ENCODE measurements at places on chromosomes 5 and 9.

DNA sequence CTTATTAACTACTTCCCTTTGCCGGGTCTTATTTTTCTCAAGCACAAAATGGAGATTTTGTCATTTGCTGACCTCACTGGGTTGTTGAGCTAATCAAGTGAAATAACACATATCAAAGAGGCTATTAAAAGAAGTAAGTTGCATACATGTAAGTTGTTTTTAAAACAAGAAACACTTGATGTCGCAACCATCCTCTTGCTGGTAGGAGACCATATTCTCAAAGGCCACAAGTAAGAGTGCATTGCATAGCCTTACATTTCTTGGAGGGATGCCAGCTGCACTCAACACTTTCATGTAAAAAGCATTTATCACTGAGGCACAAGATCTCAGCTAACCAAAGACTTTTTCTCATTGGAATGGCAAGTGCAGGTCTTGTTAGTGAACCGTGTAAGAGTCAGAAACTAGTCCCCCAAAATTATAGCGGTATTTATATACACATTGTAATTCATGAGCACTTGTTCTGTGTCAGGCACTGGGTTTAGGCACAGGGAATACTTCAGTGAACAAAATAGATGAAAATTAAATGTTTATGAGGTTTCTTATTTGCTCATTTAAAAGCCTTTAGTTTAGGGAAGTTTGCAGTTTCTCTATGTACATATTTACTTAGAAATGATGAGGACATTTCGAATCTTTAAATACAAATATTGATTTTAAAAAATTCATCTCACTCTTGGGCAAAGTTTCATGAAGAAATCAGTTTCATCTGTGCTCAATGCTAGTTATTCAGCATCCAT lies 72.0 kb downstream of the ZFAND5 start:
- DNase-seq = no peak

GRCh38 chr9:111891910-111892499 lies 4.6 kb upstream of the UGCG start:
- DNase-seq = no peak

DNA sequence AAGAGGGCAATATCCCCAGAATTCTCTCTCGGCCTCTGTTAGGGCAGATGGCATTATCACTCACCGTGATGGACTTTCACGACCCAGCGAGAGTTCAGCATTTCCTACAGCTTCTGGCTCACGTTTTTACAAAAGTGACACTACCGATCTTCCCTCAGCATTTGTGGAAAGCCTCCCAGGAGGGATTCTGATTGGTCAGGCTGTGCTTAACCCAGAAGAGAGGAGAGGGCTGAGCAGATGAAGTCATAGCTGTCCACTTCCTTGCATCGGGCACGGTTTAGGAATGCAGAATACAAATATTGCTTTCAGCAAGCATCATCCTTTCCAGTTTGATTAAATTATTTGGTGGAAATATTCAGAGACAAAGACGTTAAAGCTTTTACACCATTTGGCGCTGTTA lies 277.4 kb upstream of the MSX2 start:
- no peak for DNase-seq

GRCh38 chr9:134680393-134681060 lies 38.9 kb downstream of the COL5A1 start:
- no peak for DNase-seq

GRCh38 chr5:142324136-142324870 lies 518 bp downstream of the SPRY4 start:
- DNase-seq = no peak

DNA sequence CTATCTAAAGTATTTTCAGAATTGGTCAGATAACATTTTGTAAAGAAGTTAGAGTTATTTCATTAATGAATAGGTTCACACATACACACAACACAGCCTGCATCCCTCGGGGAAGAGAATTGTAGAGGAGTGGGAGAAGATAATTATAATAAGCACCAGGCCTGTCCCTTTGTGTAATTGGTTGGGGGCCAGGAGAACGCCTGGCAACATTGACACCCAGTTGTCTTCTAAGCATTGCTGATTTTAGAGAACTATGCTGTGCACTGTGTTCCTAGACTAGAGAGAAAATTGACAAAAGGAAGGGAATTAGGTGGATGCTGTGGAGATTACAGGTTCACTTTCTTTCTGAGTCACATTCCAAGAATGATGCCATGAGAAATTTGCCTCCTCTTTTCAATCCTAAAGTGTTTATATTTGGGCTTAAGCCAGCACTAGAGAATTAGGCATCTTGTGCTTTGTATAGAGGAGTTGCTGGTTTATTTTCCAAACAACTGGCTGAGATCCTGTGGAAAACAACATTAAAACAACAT lies 247.6 kb downstream of the COX7C start:
- no peak for DNase-seq

GRCh38 chr5:157342822-157343402 lies 77.0 kb downstream of the CYFIP2 start:
- DNase-seq = no peak

DNA sequence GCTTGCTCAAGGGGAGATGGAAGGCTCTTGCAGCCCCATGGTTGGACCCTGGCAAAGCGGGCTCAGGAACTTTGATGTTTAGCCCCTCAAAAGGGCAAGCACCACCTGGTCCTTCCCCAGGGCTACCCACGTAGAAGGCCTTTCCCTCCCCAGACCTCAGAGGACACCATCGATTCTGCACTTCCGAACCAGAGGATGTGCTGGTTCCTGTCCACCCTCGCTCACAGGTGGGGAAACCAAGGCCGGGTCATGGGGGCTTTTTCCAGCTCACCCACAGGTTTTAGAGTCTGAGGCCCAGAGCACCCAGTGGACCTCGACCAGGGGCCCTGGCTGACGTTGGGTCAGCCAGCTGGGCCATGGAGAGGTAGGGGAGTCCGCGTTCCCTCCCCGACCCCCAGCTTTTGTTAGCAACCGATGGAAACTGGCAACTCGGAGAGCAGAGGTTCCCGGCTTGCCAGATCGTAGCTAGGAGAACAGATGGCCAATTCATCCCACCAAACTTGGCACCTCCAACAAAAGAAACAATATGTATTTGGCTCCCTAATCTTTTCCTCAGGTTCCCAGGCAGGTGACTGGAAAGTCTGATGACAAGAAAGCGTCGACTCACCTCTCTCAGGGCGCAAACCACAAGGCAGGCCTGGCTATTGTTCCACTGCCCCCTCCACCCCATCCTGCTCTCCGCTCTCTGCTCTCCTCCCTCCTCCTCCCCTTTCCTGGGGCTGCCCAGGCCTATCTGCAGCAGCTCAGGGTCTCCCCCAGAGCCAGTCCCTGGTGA lies 167.6 kb upstream of the SMIM23 start:
- DNase-seq = no peak

DNA sequence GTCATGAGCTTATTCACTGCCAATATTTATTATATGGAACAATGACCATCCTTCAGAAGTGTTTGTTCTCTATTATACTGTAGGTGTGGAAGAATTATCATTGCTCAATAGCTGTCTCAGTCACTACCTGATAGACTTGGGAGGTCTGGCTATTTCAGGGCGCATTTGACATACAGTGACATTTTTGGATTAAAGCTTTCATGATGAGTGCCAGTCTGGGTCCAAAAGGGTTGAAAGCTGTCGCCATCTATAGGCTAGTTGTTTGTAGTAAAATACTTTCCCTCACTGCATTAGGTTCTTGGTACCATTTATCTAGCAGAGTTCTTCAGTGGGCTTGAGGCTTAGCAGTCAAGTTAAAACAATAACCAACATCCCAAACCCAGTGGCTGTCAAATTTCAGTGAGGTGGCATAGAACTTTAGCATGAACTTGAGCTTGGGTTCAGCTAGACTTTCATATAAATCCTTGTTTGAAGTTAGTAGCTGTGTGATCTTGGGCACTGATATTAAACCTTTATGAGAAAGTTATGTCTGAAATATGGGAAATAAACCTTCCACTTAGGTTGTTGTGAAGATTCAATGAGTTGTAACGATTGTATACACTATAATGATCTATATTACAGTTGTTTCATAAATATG lies 110.5 kb upstream of the CDKN2B start:
- no peak for DNase-seq

- DNase-seq = no peak
Measured at GRCh38 chr5:32628049-32628844, 42.9 kb downstream of the SUB1 start.

GRCh38 chr5:8005416-8005815 lies 136.5 kb downstream of the MTRR start:
- no peak for DNase-seq

GRCh38 chr9:27427272-27427643 lies 96.8 kb upstream of the IFNK start:
- DNase-seq = no peak

DNA sequence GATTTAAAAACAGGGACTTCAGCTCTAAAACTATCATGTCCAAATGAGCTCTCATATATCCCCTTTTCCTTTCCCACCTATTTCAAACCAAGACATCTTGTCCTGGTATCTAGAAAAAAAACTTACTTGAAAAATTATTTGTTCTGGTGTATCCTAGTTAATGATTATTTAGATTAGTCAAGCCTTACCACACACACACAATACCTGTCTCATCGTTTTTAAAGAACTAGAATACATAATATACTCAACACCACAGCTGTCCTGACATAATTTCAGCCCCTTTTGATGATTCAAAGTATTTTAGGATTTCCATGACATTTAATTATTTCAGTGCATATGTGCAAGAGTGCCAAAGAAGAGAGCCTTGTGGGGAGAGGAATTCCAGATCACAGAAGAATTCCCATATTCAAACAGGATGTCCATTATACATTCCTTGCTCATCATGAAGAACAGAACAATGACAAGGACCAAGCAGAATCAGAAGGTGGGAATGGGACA lies 233.7 kb downstream of the SMARCA2 start:
- DNase-seq = no peak

DNA sequence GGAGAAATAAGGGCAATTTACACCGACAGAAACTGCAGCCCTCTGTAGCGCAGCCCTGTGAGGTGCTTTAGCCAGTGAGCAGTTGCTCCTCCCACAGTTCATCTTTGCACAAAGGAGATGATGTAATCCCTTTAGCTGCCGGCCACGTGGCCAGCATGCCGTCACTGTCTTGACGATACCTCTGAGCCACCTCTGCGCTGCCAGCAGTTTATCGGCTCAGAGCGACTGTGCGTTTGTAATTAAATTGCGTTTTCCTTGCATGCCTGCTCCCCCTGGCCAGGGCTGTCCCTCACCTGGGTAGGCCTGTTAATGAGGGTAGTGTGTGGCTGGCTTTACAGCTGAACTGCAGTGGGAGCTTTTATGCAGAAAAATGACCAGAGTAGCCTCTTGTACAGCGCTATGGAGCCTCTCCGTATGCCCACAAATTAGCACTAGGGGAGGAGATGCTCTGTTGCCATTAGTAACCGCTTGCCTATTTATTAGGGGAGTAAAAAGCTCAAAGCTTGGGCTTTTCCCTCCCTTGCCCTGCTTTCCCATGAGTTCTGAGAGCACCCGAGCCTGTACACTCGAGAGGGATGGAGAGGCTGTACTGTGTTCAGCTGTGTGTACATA lies 107.0 kb downstream of the TRIO start:
- peak; percentile 42 for DNase-seq

- no peak for DNase-seq
Measured at GRCh38 chr5:67414712-67415111, 218.1 kb upstream of the CD180 start.

GRCh38 chr5:74334062-74334761 lies 306.3 kb downstream of the ENC1 start:
- no peak for DNase-seq

DNA sequence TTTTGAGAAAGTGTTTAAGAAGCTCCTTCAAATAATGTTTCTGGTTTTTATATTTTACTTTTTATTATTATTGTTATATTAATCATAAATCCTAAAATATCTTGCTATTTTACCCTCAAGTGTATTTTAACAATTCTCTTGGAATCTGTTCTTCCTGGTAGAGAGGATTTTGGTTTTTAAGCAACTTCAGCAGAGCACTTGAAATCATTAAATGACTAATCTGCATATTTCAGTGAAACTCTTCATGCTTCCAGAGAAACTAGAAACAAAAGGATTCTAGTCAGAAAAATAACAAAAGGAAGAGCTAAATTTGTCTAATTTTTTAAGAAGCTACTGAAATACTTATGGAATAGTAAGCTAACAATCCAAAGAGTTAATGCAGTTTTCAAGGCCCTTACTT lies 1057.3 kb downstream of the TLE1 start:
- no peak for DNase-seq

- DNase-seq = no peak
Measured at GRCh38 chr9:109214414-109214813, 47.4 kb upstream of the FRRS1L start.

GRCh38 chr5:172597755-172598155 lies 43.3 kb upstream of the NEURL1B start:
- DNase-seq = no peak

DNA sequence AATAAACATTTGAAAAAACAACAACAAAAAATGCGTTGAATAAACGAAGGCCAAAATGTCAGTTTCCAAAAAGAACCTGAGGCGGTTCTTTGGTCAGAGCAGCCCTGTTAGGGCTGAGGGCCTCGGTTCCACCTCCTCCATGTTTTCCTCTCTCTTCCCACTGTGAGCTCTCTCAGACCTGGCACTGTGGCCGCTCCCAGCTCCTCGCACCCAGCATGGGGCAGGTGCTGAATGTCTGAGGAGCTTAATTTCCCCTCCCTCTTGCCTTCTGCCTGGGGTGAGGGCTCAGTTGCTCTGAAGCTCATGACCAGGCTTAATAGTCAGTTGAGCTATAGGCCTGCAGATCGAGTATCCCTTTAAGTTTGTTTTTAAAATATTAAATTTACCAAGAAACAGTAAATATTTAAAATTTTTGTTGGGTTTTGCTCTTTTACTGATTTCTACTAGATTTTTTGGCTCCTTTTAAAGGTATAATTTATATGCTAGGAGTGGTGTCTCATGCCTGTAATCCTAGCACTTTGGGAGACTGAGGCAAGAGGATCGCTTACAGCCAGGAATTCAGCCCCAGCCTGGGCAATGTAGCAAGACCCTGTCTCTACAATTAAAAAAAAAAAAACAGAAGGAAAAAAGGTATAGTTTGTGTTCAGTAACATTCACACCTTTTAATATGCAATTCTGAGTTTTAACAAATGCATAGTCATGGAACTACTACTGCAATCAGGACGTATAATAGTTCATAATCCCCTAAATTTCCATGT lies 28.1 kb downstream of the DAPK1 start:
- DNase-seq = no peak

GRCh38 chr9:14520341-14520740 lies 172.9 kb downstream of the ZDHHC21 start:
- no peak for DNase-seq

DNA sequence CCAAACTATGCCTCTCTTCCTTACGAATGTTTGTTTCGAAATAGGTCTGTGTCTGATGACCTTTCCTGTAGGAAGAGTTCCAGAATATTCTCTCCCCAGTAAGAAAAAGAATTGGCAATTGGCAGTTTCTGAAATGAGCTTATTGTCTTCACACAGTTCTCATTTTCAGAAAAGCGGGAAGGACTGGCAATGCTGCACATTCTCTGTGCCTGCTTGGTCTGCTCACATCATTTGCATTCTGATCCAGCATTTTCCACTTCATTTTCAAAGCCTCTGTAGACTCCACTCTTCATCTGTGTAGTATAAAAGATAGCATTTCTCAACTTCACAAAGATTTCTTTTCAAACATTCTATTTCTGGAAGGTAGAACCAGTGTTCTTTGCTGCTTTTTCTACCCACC lies 120.6 kb upstream of the CCDC112 start:
- no peak for DNase-seq
